ENCODE measurements at places on chromosomes 7 and 10. TPM values are rescaled to one million over a fixed set of nuclear protein-coding genes. Genes with fewer than 3 reads are reported as not detected.

The GOLGA7B gene
- 15.8 TPM for total RNA-seq

The PAPOLB gene
- not detected for total RNA-seq

The LDB1 gene
- 31.1 TPM for total RNA-seq

The CCDC146 gene
- 0.43 TPM for total RNA-seq

The KCND2 gene
- 0.08 TPM for total RNA-seq

The NKX1-2 gene
- total RNA-seq = 4.9 TPM

The EBF3 gene
- total RNA-seq = 23.6 TPM

The HIF1AN gene
- total RNA-seq = 3.7 TPM

The LYZL2 gene
- total RNA-seq = not detected

The ZNF33A gene
- total RNA-seq = 7.8 TPM

The MRLN gene
- not detected for total RNA-seq

The MRM2 gene
- total RNA-seq = 49.2 TPM

The MSMB gene
- not detected for total RNA-seq

Measured in SK-MEL-5 (cell line).